ENCODE measurements at places on chromosomes 1 and 21. TPM values are rescaled to one million over a fixed set of nuclear protein-coding genes. Genes with fewer than 3 reads are reported as not detected.

GRCh38 chr1:15283526-15283925, 36.5 kb downstream of the FHAD1 start:
- peak; percentile 74 for DNase-seq

DNA sequence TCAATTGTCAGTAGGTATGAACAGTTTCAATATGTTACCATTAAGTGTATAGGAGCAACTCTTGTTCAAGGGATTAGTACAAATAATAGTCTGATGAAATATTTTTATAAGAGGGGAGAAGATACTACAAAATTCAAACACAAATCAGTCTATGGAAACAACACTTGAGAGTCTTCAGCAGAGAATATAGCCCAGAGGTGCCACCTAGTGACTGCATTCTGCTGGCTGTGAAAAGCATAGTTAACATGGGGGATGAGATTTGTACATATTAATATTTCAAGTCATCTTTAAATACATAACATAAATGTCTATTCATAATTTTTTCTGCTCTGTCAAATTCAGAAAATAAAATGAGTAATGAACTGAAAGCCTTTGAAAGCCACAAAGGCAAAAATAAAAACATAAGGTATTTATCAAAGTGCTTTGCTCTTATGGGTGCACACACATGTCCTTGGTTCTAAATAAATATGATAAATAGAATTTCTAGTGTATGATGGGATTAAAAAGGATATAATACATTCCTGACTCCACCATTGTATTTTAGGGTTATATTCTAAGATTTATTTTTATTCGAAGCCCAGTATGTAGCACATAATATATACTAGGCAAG, 440.9 kb upstream of the ZRANB2 start:
- no peak for DNase-seq

GRCh38 chr1:151222130-151222529, 23.8 kb downstream of the PIP5K1A start:
- DNase-seq: no peak

DNA sequence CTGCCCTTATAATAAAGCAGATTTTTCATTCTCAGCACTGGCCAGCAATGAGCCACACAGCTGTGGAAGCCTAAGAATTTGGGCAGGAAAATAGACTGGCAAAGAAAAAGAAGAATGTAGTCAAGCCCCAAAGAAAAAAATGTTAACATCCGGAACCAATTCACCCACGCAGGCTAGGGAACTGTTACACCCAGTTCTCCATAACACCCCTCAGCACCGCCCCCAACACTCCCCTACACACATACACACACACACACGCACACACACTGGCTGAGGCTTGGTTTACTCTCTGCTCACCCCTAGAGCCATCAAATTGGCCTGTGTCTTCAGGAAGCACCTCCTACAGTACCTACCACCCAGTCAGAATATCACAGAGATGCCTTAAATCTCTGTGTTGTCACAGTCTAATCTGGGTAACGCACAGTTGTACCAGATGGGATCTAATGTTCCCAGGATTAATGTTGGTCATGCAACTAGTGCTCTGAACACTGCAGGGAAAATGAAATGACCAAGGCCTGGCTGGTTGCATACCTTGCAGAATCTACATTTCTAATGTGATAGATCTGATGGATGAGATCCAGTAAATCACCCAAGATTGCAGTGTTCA, 14.5 kb downstream of the TBX15 start:
- DNase-seq: no peak

DNA sequence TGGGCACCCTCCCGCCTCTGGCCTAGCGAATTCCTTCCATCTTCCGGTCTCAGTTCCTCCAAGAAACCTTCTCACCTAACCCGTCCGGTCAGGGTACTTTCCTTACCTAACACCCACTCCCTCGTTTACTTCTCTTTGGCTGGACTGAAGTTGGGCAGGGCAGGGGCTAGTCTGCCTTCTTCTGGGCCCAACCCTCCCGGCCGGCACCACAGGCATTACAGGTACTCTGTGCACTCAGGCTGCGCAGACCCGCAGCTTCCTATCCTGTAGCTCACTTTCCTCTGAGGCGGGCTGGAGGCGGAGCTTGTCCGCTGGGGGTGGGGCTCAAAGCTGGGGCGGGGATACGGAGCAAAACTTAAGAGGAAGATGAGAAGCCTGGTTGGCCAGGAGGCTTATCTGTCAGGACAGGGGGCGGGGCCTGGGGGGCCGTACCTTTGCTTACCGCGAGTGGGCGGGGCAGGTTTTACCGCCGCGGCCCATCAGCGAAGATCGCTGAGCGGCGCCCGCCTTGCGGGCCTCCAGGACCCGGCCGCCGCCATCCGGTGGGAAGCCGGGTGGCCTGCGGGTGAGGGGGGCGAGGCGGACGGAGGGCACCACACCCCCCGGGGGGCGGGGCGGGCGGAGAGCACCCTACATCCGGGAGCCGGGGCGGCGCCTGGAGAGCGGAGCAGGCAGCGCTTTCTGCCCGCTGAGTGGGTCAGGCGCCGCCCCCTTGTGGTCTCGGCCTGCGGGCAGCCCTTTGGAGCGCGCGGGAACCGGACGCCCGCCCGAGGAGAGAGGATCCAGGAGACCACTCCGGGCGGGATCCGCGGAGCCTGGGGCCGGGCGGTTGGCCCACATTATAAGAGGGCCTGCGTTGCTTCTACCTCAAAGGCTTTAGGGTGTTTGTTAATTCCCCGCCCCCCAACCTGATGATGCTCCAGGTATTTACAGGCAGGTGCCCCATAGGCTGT, 31.9 kb downstream of the ZNF648 start:
- DNase-seq: peak; percentile 99

PRKAA2 gene
- 2.4 TPM for total RNA-seq

DNA sequence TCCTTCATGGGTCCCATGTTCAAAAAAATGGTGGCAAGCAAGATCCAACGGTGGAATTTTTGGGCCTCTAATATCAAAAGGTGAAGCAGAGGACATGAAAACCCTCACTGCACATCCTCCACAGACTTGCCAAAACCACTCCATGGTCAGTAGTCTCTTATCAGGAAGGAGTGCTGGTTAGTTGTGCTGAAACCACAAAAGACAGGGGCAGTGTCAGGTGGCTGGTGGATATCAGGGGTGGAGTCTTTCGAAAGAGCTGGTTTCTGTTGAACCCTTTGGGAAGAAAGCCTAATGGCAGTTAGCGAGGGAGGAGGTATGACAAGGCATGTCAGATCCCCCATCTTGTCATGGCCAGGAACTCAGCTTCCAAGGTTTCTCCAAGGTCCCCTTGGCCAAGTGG, 395.9 kb upstream of the CAMK1G start:
- no peak for DNase-seq

GRCh38 chr1:234702342-234703000, 92.5 kb upstream of the IRF2BP2 start:
- no peak for DNase-seq

GRCh38 chr1:162872981-162873380, 12.0 kb upstream of the CCDC190 start:
- no peak for DNase-seq

GRCh38 chr1:181112071-181112929, 23.8 kb downstream of the IER5 start:
- peak; percentile 76 for DNase-seq

COL9A2 gene
- 11.4 TPM for total RNA-seq

CITED4 gene
- 136 TPM for total RNA-seq

- no peak for DNase-seq
Measured at GRCh38 chr1:29248409-29248808, 12.1 kb downstream of the PTPRU start.

- DNase-seq: peak; percentile 90
Measured at GRCh38 chr1:6601049-6601922, 1.4 kb downstream of the KLHL21 start.

GRCh38 chr1:7225711-7226505, 440.7 kb downstream of the CAMTA1 start:
- no peak for DNase-seq

LAPTM5 gene
- 41.3 TPM for total RNA-seq

BSND gene
- 0.15 TPM for total RNA-seq

GJC2 gene
- 1.3 TPM for total RNA-seq

MIXL1 gene
- total RNA-seq: not detected

EDN2 gene
- not detected for total RNA-seq

DNA sequence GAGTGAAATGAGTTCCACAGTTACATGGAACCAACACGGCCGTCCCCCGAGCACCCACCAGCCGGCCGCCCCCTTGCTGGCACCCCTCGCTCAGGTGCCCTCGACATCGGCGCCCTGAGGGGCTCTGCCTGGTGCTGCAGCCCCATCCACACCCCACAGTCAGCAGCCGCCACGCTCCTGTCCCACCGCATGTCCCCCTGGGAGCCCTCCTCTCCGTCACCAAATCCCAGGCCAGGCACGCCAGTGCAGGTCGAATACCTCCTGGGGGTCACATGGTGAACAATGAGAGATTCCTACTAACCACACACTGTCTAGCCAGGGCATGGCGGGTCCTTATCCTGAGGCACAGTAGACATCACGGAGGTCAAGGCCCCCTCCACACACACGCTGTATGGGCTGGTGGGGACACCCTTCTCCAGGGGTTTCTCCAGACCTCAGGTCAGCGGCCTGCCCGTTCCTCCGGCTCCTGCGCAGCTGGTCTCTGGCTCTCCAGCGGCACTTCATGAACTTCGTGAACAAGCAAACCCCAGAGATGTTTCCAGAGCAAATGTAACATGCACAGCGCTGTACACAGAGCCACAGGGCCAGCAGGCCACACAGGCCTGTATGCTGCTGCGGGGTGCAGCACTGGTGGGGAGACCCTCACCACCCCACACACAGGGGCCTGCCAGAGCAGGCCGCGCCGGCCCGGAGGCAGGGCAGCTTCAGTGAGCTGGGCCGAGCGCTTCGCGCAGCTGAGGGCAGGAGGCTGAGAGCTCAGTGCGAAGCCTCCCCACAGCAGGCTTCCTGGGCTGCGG, 21.8 kb downstream of the POFUT2 start:
- peak; percentile 11 for DNase-seq
